ENCODE measurements at places on chromosomes 7 and 10.

GRCh38 chr7:148540041-148540738 lies 50.4 kb upstream of the C7orf33 start:
- no peak for DNase-seq

- DNase-seq, result no peak
Measured at GRCh38 chr7:36600314-36600682, 124.0 kb downstream of the AOAH start.

DNA sequence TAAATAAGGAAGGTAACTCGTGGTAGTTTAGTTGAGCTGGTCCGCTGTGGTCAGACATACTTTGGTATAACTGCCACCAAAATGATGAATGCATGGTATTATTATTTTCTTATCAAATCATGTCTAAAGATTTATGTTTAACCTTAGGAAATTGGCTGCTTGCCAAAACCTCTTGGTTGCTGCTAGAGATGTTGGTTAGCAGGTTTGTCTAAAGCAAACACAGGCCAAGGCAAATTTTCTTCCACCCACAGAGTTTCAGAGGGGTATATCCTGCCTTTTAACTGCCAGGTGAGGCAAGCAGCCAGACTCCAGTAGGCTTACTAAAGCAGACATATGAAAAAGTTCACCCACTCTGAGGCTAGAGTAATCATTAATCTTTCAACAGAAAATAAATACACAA lies 101.4 kb downstream of the SEMA3E start:
- no peak for DNase-seq

DNA sequence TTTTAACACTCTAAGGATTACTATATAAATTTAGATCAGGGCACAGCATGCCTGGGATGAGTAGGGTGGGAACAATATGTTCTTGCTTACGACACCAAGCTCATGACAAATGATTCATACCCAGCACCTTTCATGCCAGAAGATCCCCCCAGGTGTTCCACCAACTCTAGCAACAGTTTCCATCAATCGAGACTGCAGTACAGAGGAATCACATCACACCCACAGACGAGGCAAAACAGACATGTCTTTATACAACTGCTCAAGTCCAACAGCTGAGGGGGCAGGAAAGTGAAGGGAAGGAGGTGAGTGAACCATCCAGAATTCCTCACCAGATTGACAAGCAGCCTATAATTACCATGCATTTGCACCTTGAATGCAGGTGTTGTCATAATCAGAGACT lies 3.6 kb downstream of the SORCS1 start:
- no peak for DNase-seq
